ENCODE measurements at places on chromosomes 2 and 18.

- no peak for DNase-seq
Measured at GRCh38 chr18:11096411-11096810, 53.0 kb downstream of the PIEZO2 start.

DNA sequence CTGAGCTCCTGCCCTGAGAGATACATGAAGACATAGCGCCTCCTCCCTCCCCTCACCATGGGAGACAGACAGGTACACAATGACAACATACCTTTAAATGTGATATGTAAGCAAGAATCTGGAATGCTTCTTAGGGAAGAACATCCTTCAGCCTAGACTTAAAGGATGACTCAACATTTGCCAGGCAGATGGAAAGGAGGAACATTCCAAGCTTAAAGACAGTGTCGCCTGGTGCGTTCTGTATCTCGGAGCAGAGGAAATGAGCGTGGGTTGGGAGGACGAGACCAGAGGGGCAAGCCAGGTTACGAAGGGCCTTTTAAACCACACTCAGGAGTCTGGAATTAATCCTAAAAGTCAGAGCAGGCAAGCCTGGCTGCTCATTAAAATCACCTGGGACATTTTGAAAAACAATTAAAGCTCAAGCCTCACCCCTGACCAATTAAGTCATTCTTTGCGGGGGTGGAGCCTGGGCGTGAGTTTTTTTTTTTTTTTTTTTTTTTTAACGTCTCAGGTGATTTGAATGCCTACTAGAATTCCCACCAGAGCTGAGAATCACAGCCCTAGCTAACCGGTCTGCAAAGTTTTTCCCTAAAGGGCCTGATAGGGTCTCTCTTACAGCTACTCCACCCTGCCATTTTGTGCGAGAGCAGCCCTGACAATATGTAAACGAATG lies 131.2 kb upstream of the SEC11C start:
- DNase-seq = peak; percentile 50

GRCh38 chr2:64841461-64841860 lies 147.7 kb upstream of the SLC1A4 start:
- DNase-seq = no peak

- no peak for DNase-seq
Measured at GRCh38 chr2:120935339-120936313, 200.0 kb downstream of the GLI2 start.

DNA sequence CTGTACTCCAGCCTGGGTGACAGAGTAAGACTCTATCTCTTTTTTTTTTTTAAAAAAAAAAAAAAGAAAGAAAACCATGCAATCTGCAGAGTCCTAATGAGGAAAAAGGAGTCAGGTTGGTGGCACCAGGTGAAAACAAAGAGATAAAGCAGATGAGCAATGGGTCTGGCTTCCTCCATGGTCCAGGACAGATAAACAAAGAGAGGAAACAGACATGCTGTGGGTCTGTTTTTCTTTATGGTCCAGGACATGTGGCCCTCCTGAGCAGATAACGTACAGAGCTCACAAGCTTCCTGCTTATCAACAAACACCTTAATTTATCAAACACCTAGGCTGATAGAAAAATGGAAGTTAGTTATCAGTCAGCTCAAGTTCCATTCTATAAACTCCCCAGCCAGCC lies 24.4 kb upstream of the TUBB6 start:
- DNase-seq = no peak

DNA sequence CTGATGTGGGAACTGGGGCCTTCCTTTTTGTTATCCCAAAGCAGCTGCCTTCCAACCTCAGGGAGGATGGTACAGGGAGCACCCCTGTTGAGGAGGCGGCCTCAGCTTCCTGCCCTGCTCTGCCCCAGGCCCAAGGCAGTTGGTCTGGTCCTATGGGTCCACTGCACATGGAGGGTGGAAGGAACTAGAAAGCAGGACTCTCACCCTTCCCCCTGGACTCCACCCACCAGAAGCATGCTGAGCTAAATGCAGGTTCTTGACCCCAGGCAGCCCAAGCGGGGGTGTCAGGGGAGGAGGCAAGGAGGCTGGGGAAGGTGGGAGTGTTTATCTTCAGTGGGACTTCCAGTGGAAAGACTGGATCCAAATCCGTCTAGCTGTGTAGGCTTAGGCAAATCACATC lies 158.5 kb downstream of the SMAD2 start:
- DNase-seq = no peak

DNA sequence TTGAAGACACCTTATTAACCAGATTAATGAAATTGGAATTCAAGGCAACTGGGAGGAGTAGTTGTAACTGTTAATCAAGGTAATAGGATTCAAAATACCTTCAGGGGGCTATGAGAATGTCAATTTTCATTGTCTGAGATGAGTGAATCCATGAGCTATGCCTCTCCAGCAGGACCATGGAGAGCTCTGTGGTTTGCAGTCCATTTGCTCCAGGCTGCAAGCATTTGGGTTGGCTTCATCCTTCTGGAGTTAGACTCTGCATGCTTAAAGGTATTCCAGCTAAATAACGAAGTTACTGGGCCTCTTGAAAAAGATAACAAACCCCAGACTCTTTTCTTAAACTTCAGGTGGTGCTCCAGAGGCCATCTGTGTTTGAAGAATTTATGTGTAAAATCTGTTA lies 207.1 kb upstream of the SLC8A1 start:
- no peak for DNase-seq

Data from dermis blood vessel endothelial cell (primary cell).